ENCODE measurements at places on chromosomes 13 and 19.

- DNase-seq = no peak
Measured at GRCh38 chr19:37973666-37974065, 66.7 kb downstream of the SIPA1L3 start.

GRCh38 chr13:27960362-27961226 is 8.5 kb downstream of the CDX2 start:
- DNase-seq = peak; percentile 18

DNA sequence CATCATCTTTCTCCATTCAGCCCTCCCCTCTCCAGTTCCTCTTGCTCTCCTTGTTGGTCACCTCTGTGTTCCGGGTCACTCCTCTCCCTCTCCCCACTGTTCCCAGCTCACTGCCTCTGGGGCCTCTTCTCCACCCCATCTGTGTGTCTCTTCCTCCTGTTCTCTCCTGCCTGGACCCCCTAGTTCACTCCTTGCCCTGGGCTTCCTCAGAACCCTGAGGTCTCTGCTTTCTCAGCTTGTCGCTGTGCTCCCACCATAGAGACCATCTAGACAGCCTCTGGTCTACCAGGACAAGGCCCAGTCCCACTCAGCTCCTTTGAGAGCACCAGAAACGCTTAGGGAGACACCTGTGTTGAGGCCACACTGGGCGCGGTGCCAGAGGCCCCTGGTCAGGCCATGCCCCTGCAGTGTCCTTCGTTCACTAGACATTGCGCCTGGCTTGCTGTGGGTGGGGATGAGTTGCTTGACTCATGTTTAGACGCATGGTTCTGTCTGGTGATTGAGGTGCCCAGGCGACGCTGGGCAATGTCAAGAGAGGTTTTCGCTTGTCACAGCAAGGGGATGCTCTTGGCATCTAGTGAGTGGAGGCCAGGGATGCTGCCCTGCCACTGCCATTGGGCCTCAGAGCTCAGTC is 4.8 kb downstream of the LENG9 start:
- DNase-seq = no peak

GRCh38 chr19:43749898-43750297 is 4.9 kb downstream of the SMG9 start:
- DNase-seq = no peak

DNA sequence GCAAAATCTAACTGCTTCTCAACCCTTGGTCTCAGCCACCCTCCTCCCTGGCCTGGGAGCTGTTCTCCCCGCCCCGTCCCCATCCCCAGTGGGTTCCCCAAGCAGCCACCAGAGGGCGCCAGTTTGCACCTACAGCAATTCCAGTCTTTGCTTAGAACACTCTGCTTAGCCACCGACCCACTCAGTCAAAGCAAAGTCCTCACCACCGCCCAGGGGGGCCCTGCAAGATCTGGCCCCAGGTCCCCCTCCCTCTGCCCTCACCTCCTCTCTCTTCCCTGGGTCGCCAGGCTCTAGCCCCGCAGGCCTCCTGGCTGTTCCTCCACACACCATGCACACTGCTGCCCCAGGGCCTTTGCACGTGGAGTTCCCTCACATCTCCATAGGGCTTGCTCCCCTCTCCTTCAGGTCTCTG is 12.4 kb downstream of the TMEM143 start:
- peak; percentile 33 for DNase-seq

DNA sequence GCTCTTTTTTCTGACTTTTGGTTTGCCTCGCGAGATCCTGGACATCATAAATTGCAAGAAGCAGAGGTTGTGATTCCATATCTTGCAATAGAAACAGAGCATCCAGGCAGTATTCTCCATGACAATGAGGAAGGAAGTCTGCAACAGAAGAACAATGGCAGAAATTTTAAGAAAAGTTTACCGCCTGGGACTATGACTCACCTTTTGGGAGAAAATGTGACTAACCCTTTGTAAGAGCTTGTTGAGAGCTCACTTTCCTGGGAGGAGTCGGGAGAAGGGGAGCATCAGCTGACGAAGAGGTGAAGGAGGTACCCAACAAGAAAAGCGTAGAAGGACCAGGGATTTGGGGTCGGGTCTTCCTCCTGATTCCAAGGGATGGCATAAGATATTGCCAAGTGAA is 34.3 kb upstream of the TNFSF11 start:
- DNase-seq = no peak

GRCh38 chr13:50599046-50599445 is 244.4 kb downstream of the DLEU7 start:
- no peak for DNase-seq

DNA sequence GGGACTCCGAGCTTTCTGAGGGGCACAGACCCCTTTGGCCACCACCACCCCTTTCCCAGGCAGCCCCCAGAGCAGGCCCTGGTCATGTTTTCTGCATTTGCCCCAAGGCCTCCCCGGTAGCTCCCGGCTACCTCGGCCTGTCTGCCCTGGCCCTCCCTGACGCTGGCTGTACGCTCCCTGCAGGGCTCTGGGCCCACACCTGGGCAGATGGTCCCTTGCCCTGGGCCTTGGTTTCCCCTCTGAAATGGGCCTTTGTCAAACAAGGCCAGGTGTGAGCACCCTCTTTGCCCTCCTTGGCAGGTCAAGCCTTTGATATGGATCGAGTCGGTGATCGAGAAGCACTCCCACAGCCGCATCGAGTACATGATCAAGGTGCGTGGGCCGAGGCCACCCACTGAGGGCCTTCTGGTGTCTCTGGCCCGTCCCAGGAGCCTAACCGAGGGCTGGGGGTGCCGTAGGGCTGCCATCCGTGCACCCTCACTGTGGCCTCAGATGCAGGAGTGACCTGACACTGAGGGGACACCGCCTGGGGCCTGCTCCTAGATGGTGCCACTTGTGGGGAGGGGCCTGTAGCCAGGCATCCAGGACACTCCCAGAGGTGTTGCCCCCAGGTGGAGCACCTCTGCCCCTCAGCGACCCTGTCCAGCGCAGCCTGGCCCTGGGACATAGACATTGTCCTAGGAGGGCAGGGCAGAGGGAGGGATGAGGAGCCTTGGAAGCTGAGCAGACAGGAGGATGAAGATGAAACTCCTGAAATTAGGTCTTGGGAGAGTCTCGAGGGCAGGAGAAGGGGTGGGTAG is 30.3 kb downstream of the AP1M1 start:
- DNase-seq = no peak

DNA sequence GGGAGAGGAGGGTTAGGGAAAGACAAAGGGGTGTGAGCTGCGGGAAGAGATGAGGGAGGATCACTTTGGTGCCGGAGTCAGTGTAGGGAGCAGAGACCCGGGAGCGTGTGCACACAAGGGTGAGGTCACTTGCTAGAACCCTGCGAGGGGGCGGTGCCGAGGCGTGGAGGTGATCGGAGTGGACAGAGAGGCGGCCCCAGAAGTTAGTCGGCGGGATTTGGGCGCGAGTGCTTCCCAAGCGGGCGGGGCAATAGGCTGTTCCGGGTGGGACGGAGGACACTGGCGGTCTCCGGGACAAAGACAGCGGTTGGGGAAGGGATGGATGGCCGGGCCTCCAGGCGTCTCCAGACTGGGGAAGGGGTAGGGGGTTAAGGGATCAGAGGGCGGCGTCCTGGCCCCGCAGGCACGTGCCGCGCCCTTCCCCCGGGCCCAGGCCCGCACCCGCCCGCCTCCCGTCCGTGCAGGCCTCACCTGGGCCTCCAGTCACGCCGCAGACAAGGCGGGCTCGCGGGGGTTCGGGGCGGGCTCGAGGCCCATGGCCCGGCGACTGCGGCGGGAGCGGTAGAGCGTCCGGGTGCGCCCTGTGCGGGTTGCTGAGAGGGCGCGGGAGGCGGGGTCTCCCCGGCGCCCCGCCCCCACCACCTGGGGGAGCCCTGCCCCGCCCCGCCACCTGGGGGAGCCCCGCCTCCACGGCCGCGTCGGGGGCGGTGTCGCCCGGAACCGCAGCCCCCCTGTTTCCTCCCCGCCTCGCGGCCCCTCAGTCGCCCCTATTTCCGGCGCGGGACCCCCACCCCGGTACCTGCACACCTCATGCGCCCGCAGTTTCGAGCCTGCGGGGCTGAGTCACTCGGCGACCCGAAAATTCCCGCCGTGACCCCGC is at the start of gene LPAR2:
LPAR2 (minus strand) TSS at position 600 of the 880 bp plus-strand sequence. CDS start 945 bp downstream, outside the sequence.
- no peak for DNase-seq

DNA sequence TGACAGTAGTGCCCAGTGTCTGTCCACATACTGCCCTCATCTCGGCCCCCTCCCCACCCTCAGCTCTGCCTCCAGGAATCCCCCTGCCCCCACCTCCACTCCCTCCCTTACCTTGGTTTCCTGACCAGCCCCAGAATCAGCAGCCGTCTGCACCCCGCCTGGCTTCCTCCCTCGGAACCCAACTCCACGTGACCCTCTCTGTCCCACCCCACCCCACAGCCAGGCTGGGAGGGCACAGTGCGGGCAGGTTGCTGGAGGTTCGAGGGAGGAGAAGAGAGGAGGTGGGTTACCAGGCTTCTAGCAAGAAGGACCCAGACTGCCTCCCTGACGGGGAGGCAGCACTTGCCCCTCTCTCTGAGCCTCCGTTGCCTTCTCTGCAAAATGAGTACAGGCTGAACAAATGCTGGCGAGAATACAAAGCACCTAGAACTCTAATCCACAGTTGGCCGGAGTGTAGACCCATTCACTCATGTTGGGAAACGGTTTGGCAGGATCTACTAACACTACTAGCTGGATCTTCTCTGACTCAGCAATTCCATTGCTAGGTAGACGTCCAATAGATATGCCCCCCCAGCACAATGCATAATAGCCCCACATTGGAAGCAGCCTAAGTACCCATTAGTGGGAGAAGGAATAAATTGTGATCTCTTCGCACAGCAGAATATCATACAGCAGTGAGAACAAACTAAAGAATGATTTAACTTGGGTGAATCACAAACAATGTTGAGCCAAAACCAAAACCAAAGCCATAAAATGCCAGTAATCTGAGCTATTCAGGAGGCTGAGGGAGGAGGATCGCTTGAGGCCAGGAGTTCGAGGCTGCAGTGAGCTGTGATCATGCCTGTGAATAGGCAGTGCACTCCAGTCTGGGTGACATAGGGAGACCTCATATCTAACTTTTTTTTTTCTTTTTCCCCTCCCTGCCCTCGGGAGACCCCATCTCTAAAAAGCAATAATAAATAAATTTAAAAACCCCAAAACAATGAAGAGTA is at the start of gene RASAL3:
RASAL3 (minus strand) TSS at position 151 of the 992 bp plus-strand sequence. CDS start 186 bp downstream, outside the sequence.
- DNase-seq = no peak

GRCh38 chr19:45885556-45886426 is at the start of gene IRF2BP1:
IRF2BP1 (minus strand) TSS chr19:45886141; CDS start chr19:45885774, 367 bp downstream.
- DNase-seq = peak; percentile 91

- DNase-seq = no peak
Measured at GRCh38 chr13:91311491-91311890, 36.0 kb upstream of the MIR17HG start.

- no peak for DNase-seq
Measured at GRCh38 chr19:2984215-2984528, 6.8 kb downstream of the TLE6 start.

GRCh38 chr19:48752496-48753365 is at the start of gene FUT1:
FUT1 (minus strand) TSS chr19:48752641; CDS start chr19:48751281, 1,360 bp downstream.
- no peak for DNase-seq

DNA sequence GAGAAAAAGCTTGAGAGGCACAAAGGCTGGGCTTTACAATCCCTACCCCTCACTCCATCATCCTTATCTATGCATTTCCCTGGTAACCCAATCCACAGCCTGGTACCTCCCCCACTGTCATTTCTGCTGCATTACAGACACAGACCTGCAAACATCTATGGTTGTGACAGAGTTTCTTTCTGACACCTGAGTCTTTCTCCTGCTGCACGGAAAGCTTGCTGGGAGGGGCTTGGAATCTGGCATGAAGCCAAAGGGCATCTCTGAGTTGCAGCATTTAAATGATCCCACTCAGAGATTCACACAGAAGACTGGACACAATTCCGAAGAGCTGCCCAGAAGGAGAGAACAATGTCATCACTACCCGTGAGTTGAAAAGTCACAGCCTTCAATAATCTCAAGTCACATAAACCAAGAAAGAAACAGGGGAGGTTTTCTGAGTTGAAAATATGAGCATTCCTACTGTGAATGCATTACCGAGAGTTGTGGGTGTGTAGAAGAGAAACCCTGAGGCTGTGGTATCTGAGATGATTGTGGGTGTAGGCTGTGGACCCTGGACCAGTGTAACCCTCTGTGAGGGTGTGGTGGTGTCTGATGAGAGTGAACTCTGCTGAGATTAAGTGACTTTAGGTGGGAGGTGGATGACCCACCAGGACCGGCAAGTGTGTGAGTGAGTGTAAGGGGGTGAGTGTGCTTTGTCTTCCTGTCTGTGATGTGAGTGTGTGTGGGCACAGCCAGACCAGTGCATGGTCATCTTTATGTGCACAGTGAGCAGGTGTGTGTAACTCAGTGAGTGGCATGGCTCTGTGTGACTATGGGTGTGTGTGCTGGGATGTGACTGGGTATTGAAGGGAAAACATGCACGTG is at the start of gene LGALS14:
LGALS14 (plus strand) TSS at position 301 of the 864 bp plus-strand sequence; CDS start at position 349, 48 bp downstream.
- DNase-seq = no peak

GRCh38 chr13:74747186-74747955 is 613.2 kb upstream of the KLF12 start:
- no peak for DNase-seq

Data from HFFc6 (cell line).